ENCODE measurements at places on chromosomes 3 and 15. TPM values are rescaled to one million over a fixed set of nuclear protein-coding genes. Genes with fewer than 3 reads are reported as not detected.

CILP gene
- 1.6 TPM for polyA plus RNA-seq

PLSCR5 gene
- polyA plus RNA-seq: not detected

UPK1B gene
- 4.7 TPM for polyA plus RNA-seq

ZPLD1 gene
- polyA plus RNA-seq: not detected

HHLA2 gene
- polyA plus RNA-seq: not detected

VILL gene
- polyA plus RNA-seq: 16.7 TPM

SI gene
- not detected for polyA plus RNA-seq

TEX55 gene
- polyA plus RNA-seq: not detected

CCK gene
- 0.19 TPM for polyA plus RNA-seq

All from esophagus (tissue), 2 donors.